Stimulated activated CD4-positive, alpha-beta T cell treated with anti-CD3 and anti-CD28 coated beads, Interleukin-4, amount 100 ng/mL, for 1 hour (primary cell): ENCODE measurements at places on chromosomes 7 and 10.

- DNase-seq = no peak
Observed at GRCh38 chr10:49135575-49136313, 1.9 kb upstream of the FAM170B start.

DNA sequence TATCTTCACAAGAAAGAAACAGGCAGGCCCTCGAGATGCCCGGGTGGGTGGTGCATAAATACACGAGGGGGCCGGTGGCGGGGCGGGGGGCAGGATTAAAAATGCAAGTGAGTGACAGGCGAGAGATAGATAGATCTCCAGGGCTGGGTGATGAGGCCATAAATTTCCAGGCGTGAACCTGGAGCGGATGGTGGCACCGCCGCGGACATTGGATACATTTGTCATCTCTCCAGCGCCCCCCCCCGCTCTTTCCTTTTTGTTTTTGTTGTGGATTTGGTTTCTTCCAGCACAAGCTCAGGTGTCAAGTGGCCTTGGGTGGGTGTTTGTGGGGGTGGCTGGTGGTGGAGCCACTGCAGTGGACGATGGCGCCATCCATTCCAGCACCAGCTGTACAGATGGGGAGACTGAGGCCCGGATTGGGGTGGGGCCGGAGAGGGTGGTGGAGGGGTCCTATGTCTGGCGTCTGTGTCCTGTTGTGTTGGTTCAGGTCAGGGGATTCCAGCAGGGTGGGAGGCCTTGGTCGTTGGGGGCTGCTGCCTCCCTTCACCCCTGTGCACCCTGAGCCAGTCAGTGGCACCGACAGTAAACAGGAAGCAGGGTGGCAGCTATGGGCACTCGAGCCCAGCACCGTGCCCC, 2.9 kb downstream of the ELFN1 start:
- DNase-seq = no peak

DNA sequence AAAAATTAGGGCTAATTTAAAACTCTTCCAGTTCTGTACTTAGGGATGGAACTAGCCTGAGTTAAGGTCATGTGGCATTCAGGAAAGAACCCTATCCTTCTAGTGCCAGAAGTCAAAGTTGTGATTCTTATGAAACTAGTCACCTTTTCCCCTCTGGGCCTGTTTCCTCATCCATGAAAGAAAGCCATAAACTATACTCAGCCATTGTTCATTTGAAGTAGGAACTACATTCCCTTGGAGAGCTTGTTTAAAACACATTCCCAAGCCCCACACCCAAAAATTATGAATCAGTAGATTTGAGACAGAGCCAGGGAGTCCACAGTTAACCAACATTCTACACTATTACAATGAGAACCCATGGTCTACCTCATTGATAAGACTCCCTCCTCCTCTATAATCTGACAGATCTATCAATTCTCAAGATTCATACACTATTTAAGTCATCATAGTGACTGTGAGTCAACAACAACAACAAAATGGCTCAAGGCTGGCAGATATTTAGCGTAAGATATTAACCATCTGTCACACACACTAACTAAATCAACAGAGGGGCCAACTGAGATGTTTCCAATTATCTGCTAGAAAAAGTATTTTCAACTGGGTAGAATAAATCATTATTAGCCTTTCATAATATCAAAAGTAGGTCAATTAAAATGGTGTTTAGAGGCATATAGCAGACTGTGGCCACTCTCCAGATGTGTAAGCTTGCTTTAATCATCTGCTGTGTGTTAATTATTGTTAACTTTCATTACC, 102.3 kb downstream of the SLC25A13 start:
- DNase-seq = no peak

GRCh38 chr7:55641811-55642210, 69.5 kb upstream of the VOPP1 start:
- no peak for DNase-seq

DNA sequence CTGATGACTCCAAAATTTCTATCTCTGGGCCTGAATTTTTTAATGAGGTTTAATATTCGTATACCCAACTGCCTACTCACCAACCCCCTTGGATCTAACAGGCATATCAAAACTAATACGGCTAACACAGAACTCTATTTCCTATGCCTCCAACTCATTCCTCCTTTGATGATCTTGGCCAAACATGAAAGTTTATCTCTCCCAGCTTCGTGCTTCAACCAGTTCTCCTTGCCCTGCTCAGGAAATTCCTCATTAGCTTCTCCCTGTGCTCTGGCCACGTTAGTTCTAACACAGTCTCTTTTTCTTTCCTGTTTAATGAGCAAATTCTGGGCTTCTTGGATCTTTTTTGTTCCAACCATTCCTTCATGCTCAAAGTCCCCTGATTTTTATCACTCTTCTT, 138.9 kb upstream of the PTN start:
- DNase-seq = no peak

- DNase-seq = no peak
Observed at GRCh38 chr7:149866139-149866778, 7.5 kb upstream of the ATP6V0E2 start.

- no peak for DNase-seq
Observed at GRCh38 chr7:27105301-27106031, 3.0 kb upstream of the HOXA2 start.
